ENCODE measurements at places on chromosomes 5 and 9.
A peak's percentile ranks its signal among the peaks of the same experiment; 100 is the strongest.

DNA sequence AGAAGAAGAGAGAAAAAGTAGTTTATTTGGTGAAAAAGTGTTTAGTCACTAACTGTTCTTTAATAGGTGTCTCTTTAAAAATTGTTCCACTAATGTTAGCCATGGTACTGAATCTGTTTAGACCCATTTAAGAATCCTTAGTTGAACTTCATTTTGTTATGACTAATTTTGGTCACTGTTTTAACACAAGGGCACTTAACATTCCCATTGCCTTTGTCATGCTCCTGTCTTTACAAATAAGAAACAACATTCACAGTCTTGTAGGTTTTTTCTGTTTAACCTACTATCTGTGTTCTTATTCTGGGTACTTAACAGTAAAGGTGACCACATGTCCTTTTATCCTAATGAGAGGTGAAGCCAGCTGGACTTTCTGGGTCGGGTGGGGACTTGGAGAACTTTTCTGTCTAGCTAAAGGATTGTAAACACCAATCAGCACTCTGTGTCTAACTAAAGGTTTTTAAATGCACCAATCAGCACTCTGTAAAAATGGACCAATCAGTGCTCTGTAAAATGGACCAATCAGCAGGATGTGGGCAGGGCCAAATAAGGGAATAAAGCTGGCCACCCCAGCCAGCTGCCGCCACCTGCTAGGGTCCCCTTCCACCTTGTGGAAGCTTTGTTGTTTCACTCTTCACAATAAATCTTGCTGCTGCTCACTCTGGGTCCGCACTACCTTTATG, 116.7 kb downstream of the WDR70 start:
- DNase-seq: no peak

DNA sequence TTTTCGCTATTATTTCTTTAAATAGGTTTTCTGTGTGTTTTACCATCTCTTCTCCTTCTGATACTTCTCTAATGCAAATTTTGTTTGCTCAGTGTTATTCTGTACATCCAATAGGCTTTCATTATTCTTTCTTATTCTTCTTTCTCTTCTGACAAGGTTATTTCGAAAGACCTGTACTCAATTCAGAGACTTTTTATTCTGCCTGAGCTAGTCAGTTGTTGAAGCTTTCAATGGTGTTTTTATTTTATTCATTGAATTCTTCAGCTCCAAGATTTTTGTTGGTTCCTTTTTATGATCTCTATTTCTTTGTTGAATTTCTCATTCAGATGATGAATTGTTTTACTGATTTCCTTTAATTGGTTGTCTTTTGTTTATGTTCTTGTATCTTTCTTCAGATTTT, 706.2 kb downstream of the NR2F1-AS1 start:
- no peak for DNase-seq

DNA sequence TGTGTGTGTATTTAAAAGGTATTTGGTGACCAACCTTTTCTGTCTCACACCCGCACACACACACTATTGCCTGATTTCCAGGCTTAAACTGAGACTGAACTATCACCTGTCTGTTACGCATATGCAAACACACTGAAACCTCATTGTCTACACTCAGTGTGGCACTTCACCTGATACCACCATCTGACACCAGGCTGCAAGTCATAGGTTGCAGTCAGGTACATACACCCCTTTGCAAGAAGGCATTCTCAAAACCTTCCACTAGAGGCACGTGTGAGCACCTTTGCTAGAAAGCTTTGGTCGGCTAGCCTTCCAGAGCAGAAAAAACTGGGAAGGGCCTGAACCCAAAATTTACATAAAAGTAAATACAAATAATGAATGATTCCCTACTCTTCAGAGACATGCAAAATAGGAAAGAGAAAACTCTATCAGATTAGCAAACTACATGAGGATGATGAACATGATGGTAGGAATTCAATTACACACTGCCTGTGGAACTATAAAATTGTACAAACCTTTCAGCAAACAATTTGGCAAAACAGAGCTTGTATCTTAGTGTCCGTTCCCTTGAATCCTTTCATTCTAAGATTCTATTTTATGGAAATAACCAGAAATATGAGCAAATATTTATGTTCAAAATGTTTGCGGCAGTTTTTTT, 5.9 kb upstream of the FOXD1 start:
- DNase-seq: peak; percentile 83

DNA sequence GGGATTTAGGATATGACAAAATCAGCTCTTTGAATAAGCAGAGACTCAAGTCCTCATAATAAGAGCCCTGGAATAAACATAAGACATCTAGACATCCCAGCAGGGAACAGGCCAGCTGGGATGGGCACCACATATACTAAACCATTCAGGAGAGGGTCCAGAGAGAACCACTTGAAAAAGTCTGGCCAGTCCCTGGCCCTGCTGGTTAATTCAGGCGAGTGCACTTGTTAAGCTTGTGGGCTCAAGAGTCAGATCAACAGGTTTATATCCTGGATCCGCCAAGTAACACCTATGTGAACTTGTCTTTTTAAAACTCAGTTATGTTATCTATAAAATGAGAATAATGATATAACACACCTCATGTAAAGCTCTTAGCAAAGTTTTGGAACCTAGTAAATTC, 63.3 kb downstream of the CAVIN4 start:
- DNase-seq: no peak

DNA sequence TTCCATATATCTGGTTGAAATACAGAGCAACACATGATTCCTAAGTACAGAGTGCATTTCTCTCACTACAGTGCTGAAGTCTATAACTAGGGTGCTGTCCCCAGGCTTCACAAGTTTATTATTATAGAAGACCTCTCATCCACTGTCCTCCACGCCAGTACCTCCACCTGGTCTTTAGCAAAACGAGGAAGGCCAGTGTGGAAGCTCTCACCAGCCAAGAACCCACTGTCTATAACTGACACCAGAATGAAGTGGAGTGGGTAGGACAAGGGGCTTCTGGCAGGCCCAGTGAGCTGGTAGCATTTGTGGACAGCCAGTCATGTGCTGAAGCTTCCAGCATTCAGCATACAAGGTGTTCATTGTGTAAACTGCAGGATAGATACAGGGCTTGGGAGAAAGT, 430.7 kb downstream of the GADD45G start:
- no peak for DNase-seq
